Eye (tissue), 1 donor: ENCODE measurements at places on chromosomes 13 and 19.

GRCh38 chr13:69856331-69856730, 251.3 kb upstream of the ATXN8OS start:
- DNase-seq, result no peak

- peak; percentile 66 for DNase-seq
Measured at GRCh38 chr13:65857942-65858565, 1372.1 kb downstream of the PCDH9 start.

DNA sequence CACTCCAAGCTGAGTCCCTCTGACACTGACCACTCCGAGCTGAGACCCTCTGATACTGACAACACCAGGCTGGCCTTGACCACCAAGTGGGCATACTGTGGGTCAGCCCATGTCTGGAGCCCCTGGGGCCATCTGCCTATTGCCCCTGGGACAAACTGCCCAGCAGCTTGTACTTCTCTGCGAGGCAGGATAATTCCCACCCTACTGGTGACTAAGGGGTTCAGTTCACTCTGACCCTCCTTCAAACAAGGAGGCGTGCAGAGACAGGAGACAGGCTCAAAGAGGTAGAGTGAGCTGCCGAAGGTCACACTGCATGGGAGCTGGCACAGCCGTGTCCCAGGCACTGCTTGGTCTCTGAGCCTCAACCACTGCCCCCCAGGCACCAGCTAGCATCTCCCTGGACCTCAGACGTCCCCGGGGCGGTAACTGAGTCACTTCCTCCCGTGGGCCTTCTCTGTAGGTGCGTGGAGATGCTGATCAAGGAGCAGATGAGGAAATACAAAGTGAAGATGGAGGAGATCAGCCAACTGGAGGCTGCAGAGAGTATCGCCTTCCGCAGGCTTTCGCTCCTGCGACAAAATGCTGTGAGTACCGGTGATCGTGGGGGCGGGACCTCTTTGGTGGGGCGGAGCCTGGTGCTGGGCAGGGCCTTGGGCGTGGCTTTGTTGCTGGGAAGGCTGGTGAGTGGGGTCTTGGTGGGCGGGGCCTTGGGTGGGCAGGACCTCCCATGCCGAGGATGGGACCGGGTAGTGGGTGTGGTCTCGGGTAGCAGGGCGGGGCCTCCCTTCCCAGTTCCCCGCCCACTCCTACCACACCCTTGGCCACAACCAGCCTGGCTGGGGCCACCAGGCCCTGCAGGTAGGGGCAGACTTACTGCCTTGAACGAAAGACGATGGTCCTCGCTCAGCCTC, 5.8 kb upstream of the USE1 start:
- DNase-seq, result peak; percentile 40

- DNase-seq, result no peak
Measured at GRCh38 chr13:41049480-41050440, 11.5 kb upstream of the WBP4 start.

- DNase-seq, result peak; percentile 73
Measured at GRCh38 chr19:38975861-38976271, 324 bp upstream of the FBXO17 start.
